ENCODE measurements at places on chromosomes 1 and 21.

DNA sequence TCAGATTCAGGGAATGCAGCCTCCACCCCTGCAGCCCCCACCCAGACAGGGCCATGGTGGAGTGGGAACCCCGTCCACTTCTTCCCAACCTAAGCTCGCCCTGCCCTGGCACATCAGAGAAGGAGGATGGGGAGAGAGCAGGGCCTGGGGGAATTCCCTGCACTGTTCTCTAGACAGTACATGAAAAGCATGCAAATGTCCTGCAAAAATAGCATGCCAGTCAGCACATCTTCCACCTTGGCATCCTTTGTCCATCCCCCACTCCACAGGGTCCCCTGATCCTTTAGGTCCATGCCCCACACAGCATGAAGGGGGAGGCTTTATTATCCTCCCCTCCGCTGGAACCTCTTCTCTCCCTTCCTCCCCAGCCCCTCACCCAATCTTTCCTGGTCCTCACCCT lies 35.0 kb upstream of the RD3 start:
- H3K4me1 ChIP-seq = peaks cover 25% of the 10 kb centered on the region
- no peak overlapping the region for H3K4me3 ChIP-seq
- H3K27me3 ChIP-seq = no peaks in the 10 kb centered on the region
- no peak overlapping the region for H3K27ac ChIP-seq
- DNase-seq = no peak
- H3K36me3 ChIP-seq = no peaks in the 10 kb centered on the region

DNA sequence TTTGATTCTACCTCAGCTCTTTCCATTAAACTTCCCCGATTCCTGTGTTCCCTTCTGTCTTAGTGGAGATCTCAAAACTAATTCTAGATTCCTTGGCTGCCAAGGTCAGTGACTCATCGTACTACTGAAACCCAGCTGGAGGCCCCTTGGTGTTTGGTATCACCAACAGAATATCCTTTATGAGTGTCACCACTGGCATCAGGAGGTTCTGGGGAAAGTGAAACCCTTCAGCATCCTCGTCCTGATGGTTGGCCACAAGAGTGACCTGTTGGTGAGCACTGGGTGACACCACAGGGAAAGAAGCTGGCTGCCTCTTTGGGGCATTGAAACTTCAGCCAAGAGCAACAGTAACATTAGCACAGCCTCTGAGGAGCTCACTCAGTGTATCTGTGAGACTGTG lies 9.6 kb downstream of the RAB42 start:
- DNase-seq = no peak
- no peak overlapping the region for H3K27ac ChIP-seq
- peaks cover 4% of the 10 kb centered on the region for H3K4me1 ChIP-seq
- H3K36me3 ChIP-seq = peaks cover 39% of the 10 kb centered on the region
- H3K4me3 ChIP-seq = no peak overlapping the region
- no peaks in the 10 kb centered on the region for H3K27me3 ChIP-seq

- peaks cover 5% of the 10 kb centered on the region for H3K4me1 ChIP-seq
- no peak for DNase-seq
- no peaks in the 10 kb centered on the region for H3K27me3 ChIP-seq
- H3K4me3 ChIP-seq = no peak overlapping the region
Measured at GRCh38 chr21:29078869-29079767, 5.7 kb upstream of the CCT8 start.

- H3K27ac ChIP-seq = no peak overlapping the region
- H3K4me1 ChIP-seq = no peaks in the 10 kb centered on the region
- no peak overlapping the region for H3K4me3 ChIP-seq
- DNase-seq = no peak
- no peaks in the 10 kb centered on the region for H3K27me3 ChIP-seq
Measured at GRCh38 chr1:189609167-189609566, 868.5 kb downstream of the BRINP3 start.

GRCh38 chr1:211638689-211639101 lies 36.7 kb downstream of the NEK2 start:
- no peaks in the 10 kb centered on the region for H3K36me3 ChIP-seq
- peak; percentile 18 for DNase-seq
- H3K27ac ChIP-seq = no peak overlapping the region
- peaks cover 5% of the 10 kb centered on the region for H3K4me1 ChIP-seq

GRCh38 chr1:96009831-96010434 lies 711.7 kb upstream of the PTBP2 start:
- no peaks in the 10 kb centered on the region for H3K36me3 ChIP-seq
- H3K4me1 ChIP-seq = no peaks in the 10 kb centered on the region
- H3K27me3 ChIP-seq = no peaks in the 10 kb centered on the region
- H3K27ac ChIP-seq = no peak overlapping the region
- H3K4me3 ChIP-seq = no peak overlapping the region
- no peak for DNase-seq

- H3K27ac ChIP-seq = no peak overlapping the region
- DNase-seq = no peak
- peaks cover 3% of the 10 kb centered on the region for H3K27me3 ChIP-seq
- peaks cover 9% of the 10 kb centered on the region for H3K36me3 ChIP-seq
- H3K4me1 ChIP-seq = no peaks in the 10 kb centered on the region
- H3K4me3 ChIP-seq = no peak overlapping the region
Measured at GRCh38 chr1:209858561-209859103, 30.9 kb downstream of the UTP25 start.

GRCh38 chr1:246651012-246651695 lies 73.1 kb upstream of the SCCPDH start:
- no peak overlapping the region for H3K4me3 ChIP-seq
- peaks cover 38% of the 10 kb centered on the region for H3K36me3 ChIP-seq
- no peak for DNase-seq
- peaks cover 3% of the 10 kb centered on the region for H3K4me1 ChIP-seq
- no peak overlapping the region for H3K27ac ChIP-seq

- H3K36me3 ChIP-seq = no peaks in the 10 kb centered on the region
- no peak overlapping the region for H3K4me3 ChIP-seq
- DNase-seq = no peak
- peaks cover 7% of the 10 kb centered on the region for H3K4me1 ChIP-seq
- no peak overlapping the region for H3K27ac ChIP-seq
Measured at GRCh38 chr1:221093903-221094791, 214.9 kb downstream of the HLX start.

DNA sequence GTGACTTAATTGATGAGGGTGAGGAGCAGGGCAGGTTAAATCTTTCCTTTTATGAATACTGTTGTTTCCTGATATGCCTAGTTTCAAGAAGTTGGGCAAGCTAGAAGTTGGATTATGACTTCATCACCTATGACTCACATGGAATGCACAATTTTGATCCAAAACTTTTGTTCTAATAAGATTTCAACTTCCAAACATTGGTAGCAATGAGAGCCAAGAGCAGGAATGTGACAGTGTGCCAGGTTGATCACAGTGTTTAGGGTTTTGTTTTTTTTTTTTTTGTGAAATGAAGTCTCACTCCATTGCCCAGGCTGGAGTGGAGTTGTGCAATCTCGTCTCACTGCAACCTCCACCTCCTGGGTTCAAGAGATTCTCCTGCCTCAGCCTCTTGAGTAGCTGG lies 349.4 kb downstream of the DUSP10 start:
- no peak overlapping the region for H3K27ac ChIP-seq
- DNase-seq = no peak
- peaks cover 3% of the 10 kb centered on the region for H3K4me1 ChIP-seq
- H3K27me3 ChIP-seq = no peaks in the 10 kb centered on the region
- no peaks in the 10 kb centered on the region for H3K36me3 ChIP-seq

- peaks cover 31% of the 10 kb centered on the region for H3K27me3 ChIP-seq
- H3K4me3 ChIP-seq = no peak overlapping the region
- H3K4me1 ChIP-seq = peaks cover 7% of the 10 kb centered on the region
- no peak for DNase-seq
Measured at GRCh38 chr1:156384007-156384406, 15.0 kb downstream of the RHBG start.

- H3K4me1 ChIP-seq = no peaks in the 10 kb centered on the region
- H3K27ac ChIP-seq = no peak overlapping the region
- no peaks in the 10 kb centered on the region for H3K36me3 ChIP-seq
- no peak for DNase-seq
- peaks cover 2% of the 10 kb centered on the region for H3K27me3 ChIP-seq
Measured at GRCh38 chr1:162145966-162146696, 76.6 kb downstream of the NOS1AP start.

DNA sequence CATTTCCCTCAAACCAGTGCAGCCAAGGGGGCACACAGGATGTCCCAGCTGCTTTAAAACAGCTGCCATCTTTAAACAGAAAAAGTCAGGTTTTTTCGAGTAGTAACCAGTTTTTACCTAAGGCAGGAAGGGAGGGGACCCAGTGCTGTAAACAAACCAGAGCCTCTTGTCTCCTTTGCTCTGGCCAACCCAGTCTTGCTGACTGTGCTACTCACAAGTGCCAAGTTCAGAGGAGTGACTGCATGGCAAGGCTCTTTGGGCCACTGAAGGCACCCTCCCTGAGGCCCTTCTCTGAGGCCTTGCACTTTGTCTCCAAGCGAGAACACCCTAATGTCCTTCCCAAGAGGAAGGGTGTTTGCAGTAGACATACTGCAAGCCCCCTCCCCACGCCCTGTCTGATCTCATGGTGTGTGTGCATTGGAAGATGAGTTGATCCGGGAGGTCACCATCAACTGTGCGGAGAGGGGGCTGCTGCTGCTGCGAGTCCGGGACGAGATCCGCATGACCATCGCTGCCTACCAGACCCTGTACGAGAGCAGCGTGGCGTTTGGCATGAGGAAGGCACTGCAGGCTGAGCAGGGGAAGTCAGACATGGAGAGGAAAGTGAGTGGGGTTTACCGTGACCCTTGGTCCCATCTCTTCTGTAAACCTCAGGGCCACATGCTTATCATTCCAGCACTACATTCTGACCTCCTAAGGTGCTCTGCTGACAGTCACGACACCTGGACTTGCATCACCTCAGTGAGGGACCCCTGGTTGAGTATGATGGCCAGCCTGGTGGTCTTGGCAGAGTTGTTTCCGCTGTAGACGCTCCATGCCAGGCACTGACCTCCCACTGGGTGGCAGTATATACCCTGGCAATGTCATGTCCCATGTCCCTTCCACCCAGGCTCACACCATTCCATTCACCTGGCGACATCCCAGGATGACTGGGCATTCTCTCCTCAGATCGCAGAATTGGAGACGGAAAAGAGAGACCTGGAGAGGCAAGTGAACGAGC lies 4.7 kb downstream of the DNALI1 start:
- peaks cover 16% of the 10 kb centered on the region for H3K36me3 ChIP-seq
- DNase-seq = no peak
- no peak overlapping the region for H3K4me3 ChIP-seq
- peaks cover 7% of the 10 kb centered on the region for H3K4me1 ChIP-seq
- H3K27ac ChIP-seq = no peak overlapping the region
- H3K27me3 ChIP-seq = no peaks in the 10 kb centered on the region

- H3K4me1 ChIP-seq = peaks cover 55% of the 10 kb centered on the region
- H3K27me3 ChIP-seq = peaks cover 5% of the 10 kb centered on the region
- peaks cover 19% of the 10 kb centered on the region for H3K36me3 ChIP-seq
- peak overlapping the region; percentile 93 for H3K27ac ChIP-seq
- H3K4me3 ChIP-seq = peak overlapping the region; percentile 75
- DNase-seq = no peak
Measured at GRCh38 chr1:154327466-154328317, 2.4 kb downstream of the ATP8B2 start.

- no peak for DNase-seq
- no peak overlapping the region for H3K27ac ChIP-seq
- H3K4me3 ChIP-seq = no peak overlapping the region
- H3K36me3 ChIP-seq = no peaks in the 10 kb centered on the region
- no peaks in the 10 kb centered on the region for H3K27me3 ChIP-seq
Measured at GRCh38 chr1:62810420-62811274, 26.7 kb downstream of the ATG4C start.

- peaks cover 6% of the 10 kb centered on the region for H3K4me1 ChIP-seq
- no peak overlapping the region for H3K4me3 ChIP-seq
- no peak overlapping the region for H3K27ac ChIP-seq
- H3K27me3 ChIP-seq = no peaks in the 10 kb centered on the region
- no peak for DNase-seq
Measured at GRCh38 chr1:210376836-210377372, 48.2 kb downstream of the HHAT start.

- H3K36me3 ChIP-seq = no peaks in the 10 kb centered on the region
- H3K4me1 ChIP-seq = peaks cover 42% of the 10 kb centered on the region
- H3K27ac ChIP-seq = peak overlapping the region; percentile 49
- DNase-seq = no peak
Measured at GRCh38 chr1:10057796-10058195, 25.0 kb downstream of the UBE4B start.

DNA sequence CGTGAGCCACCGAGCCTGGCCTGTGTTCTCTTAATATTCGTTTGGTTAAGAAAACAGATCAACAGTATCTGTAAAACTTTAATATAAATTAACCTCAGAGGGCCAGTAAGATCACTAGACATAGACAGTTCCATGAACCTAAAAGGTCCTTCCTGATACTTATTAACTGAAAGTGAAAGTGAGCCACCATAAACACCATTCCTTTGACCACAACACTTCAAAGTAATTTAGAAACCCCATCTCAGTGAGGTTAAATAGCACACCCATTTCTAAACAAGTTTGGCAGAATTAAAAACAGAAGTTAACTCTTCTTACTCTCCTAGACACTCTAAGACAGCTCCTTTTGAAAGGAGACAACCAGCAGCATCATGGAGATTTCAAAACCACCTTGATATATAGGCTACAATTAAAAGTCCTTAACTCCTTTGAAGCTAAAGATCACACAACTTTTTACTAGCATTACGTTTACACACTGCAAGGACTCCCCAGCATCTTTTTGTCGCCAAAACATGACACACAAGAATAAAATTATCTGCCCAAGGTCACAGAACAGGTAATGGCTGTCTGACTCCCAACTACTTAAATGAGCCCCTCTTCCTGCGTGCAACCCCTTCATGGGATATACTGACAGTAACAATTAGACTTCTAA lies 2.2 kb downstream of the RNF19B start:
- no peaks in the 10 kb centered on the region for H3K27me3 ChIP-seq
- H3K4me3 ChIP-seq = peak overlapping the region; percentile 72
- DNase-seq = no peak
- no peaks in the 10 kb centered on the region for H3K36me3 ChIP-seq

DNA sequence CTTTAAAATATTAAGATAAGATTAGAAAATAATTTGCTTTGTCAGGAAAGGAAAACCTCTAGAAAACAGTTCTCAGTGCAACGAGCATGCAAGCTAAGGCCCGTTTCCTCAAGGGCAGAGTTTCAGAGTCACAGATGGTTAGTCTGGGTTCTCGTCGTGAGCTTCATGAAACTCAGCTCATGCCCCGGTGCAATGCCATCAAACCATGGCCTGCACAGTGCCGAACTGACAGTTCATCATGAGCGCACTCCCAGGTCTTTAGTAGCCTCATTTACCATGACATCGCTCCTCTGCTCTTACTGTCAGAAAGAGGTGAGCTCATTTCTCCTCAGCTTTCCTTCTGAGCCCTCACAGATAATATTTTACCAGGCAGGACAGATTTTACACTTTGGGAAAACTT lies 319.2 kb downstream of the NTNG1 start:
- H3K27me3 ChIP-seq = no peaks in the 10 kb centered on the region
- no peak overlapping the region for H3K27ac ChIP-seq
- DNase-seq = no peak
- no peaks in the 10 kb centered on the region for H3K36me3 ChIP-seq

DNA sequence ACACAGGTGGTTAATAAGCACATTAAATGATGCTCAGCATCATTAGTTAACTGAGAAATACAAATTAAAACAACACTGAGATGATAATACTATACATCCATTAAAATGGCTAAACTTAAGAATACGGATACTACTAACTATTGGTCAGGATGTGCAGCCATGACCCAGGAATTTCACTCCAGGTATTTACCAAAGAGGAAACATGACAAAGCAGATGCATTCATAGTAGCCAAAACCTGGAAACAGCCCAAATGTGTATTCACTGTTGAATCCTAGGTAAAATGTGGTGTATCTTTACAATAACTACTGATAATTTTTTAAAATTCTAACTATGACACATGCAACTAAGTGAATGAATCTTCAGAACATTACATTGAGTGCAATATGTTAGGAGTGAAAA lies 73.0 kb downstream of the PTPRC start:
- DNase-seq = no peak
- no peak overlapping the region for H3K4me3 ChIP-seq
- H3K27me3 ChIP-seq = no peaks in the 10 kb centered on the region
- H3K36me3 ChIP-seq = no peaks in the 10 kb centered on the region
- no peaks in the 10 kb centered on the region for H3K4me1 ChIP-seq
- no peak overlapping the region for H3K27ac ChIP-seq
